ENCODE measurements at places on chromosomes 4 and X.

- DNase-seq, result no peak
These were observed 22.0 kb downstream of the NDNF start for GRCh38 chr4:121050300-121050699.

- DNase-seq, result no peak
These were observed 81.9 kb downstream of the AFF2 start for GRCh38 chrX:148582353-148582752.

- DNase-seq, result no peak
These were observed at the start of gene CCDC160 for GRCh38 chrX:134236626-134237614. Gene CCDC160, plus strand, starts transcription at chrX:134237182. Its CDS starts 7,619 bp downstream, at chrX:134244801.

- no peak for DNase-seq
These were observed 33.8 kb upstream of the ARMCX2 start for GRCh38 chrX:101693476-101693875.

Measured in T-helper 17 cell (primary cell).